CD8-positive, alpha-beta memory T cell (primary cell): ENCODE measurements at places on chromosomes 13 and 19.

DNA sequence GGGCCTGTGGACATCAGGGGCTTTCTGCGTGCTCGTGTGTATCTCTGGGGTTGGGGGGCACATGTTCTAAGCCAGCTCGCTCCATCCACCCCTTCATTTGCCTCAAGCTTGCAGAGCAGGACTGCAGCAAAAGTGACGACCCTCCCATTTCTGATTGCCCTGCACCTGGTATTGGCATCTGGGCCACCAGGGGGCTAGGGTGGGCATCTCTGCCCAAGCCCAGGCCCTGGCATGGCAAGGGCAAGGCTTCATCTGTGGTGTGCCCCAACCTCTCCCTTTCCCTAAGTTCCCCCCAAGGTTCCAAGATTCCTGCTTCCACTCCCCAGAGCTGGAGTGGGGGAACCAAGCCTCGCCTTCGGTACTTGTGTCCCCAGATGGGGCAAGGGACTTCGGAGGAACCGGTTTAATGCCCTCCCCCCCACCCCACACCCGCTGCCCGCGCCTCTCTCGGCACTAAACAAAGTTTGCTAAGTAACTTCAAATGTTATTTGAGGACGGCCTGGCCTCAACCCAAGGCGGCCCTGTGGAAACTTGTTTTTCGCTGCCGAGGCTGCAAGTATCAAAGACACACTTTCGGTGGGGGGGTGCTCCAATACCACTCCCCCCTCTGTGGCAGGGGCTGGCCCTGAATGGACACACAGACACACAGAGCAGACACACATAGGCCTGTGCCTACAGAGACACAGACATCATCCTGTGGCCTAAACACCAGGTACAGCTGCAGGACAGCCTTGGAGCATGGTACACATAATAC is 12.2 kb downstream of the NFIX start:
- DNase-seq: no peak

DNA sequence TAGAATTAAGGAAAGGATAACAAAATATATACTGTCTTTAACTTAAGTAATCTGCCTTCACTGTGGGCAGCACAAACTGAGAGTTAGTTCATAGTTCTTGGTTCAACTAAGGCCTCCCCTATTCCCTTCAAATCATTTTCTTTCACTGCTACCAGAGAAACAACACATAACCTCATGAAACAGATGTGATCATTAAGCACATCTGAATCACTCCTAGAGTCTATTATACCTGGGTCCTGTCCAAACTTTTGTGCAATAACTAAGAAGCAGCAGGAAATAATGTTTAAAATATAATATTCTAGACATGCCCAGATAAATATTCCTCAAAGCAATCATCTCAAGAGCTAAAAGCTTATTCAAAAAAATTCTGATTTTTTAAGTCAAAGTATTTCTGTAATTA is 62.9 kb downstream of the ZC3H13 start:
- DNase-seq: no peak

- no peak for DNase-seq
These were observed 4.8 kb downstream of the CIB3 start for GRCh38 chr19:16168465-16169081.

DNA sequence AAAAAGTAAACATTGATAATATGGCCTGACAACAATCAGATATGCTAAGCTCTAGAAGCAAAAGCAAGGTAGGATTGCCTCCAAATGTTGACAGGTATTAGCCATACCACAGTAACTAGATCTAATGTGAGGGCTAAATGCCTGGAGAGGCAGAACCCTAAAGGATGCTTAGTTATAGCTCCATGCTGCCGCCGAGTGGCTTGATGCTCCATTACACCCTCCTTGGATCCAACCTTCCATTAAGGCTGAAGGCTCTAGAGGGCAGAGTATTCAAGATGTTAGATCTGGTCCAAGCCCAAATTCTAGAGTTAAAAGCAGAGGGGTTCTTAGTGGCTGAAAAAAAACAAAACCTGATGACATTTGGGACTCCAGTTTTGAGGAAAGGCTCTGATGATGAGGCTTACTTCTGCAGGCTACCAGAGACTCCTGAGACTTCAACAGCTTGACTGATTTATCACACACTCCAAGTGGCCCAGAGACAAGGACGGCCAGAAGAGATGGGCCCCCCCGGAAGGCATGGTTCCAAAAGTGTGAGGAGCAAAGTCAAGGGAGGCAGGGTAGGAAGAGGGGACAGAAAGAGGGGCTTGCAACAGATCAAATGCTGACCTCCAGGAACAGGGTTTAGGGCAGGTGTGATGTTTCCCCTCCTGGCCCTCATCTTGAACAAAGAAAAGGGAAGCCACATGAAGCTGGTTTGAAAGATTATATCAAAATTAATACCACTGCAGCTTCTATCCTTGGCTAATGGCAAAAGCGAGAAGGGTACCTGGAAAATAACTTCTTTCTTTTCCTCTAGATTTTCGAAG is 21.9 kb upstream of the CPB2 start:
- peak; percentile 69 for DNase-seq

- DNase-seq: no peak
These were observed 19.4 kb downstream of the CNFN start for GRCh38 chr19:42370626-42371175.

DNA sequence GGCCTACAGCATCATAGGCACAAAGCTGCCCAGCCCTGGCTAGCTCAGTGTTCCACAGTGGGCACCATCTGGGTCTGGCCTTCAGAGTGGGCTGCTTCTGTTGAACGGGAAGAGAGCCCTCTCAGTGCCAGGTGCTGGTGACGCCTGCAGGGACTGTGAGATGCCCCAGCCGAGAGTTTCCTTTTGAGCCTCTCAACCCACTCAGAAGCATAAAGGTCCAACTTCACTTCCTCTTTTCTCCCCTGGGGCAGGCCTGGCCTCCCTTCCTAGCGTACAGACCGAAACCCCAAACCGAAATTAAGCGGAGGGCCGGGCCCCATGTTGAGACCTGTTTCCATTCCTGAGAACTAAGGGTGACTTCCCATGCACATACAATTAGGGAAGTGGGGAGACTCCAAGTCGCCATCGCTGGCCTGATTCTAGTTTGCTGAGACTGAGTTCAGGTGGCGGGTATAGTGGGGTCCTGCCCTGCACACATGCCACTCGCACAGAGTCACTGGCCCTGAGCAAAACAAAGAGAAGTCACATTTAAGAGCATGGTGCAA is 6.9 kb downstream of the RAB8A start:
- no peak for DNase-seq

GRCh38 chr13:74845806-74846205 is 636.2 kb downstream of the TBC1D4 start:
- no peak for DNase-seq

GRCh38 chr13:77048681-77049080 is 21.7 kb upstream of the FBXL3 start:
- no peak for DNase-seq

DNA sequence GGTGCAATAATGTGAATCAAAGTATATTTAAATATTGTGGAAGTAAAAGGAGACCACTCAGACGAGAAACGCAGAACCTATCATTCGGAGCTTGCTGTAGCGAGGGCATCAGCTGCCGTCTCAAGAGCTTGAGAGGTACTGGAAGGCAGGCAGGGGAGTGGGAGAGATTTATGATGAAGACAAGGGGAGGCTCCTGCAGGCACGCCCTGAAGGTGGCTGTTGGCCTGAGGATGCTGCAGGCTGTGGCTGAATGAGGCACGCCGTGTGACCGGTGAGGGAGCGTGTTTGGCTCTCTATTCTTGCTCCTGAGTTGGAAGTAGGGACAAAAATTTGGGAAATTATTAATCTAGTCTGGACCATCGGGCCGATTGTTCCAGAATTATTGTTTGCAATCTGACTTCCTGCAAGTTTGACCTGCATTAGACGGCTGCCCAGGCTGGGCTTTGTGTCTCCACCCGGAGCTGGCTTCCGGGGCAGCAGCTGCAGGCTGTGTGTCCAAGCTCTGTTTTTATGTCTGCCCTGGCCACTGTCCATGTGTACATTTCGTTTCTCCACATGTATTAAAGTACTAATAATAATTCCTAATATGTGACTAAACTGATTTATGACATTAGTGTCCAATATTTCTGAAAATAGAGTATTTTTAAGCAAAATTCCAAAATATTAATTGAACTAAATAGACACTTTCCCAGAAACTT is 91.1 kb upstream of the ANKRD10 start:
- no peak for DNase-seq

DNA sequence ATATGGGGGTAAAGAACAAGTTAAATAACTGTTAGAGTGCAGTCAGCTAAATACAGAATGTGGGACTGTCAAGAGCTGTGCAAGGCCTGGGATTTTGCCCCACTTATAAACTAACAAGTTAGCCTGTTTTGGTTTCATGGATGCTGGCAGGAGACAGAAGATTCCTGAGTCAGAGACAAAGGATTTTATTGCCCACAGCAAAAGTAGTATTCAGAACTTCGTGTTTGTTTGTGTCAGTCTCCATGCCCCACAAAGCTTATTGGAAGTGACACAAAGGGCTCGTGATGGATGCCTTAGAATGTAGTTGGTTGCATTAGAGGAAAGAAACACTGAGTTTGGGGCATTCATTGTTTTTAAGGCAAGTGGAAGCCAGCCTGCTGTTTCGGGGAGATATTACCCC is 22.2 kb upstream of the SPRYD7 start:
- DNase-seq: no peak

- no peak for DNase-seq
These were observed 9.5 kb downstream of the POU4F1 start for GRCh38 chr13:78593652-78594455.

DNA sequence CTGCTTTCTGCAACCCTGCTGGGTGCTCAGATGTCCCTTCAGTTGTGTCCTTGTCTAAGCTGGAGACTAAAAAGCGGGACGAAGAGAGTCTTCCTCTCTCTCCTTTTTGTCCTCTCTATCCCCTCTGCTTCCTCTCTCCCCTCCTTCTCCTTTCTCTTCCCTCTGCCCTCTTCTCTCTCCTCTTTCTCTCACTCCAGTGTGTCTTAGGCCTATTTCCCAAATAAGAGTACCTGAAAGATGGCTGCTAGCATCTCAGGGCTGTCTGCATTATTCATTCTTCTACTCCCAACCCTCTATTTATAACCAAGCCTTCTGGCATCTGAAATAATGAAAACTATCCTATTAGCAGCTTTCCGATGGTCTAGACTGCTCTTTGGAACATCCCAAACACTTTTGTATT is 729.8 kb downstream of the UQCRFS1 start:
- no peak for DNase-seq

DNA sequence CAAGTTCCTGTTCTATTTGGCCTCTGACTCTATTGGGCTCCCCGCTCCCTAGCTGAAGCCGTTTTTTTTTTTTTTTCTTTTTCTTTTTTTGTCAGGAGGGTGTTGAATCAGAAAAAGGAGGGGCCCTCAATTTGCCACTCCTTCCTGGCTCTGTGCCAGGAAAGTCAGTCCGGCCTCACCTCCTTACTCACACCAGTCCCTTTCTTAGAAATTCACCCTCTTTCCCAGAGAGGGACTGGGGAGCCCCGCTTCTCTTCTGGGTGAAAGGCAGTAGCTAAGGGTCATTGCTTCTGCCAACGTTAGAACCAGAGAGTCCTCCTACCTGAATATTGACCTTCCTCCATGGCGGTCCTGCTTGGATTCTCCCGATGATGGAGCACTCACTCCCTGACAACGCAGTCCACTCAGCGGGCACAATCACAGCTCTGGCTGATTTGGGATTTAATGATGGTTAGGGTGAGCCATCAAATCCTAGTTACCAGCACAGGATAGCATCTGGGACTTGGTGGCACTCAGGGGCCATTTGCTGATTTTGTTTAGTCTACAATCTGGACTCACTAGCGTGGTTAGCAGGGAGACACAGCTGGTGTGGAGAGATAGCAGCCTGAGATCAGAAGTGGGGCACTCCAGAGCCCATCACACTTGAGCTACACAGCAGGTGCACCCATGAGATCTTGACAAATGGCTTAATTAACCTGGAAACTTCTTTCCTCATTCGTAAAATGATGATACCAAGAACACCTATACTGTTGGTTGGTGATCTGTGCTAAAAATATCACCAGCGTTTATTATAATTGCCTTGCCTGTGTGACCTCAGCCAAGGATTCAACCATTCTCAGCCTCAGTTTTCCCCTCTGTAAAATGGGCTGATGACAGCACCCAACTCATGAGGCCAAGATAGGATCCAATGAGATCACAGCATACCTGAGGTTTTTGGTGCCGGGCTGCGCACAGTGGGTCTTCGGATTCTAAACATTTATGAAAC is 2.2 kb downstream of the FCER2 start:
- DNase-seq: no peak

- DNase-seq: no peak
These were observed 1.4 kb downstream of the NKPD1 start for GRCh38 chr19:45159210-45159970.

- no peak for DNase-seq
These were observed 1394.8 kb upstream of the SLC10A2 start for GRCh38 chr13:104461049-104461448.

DNA sequence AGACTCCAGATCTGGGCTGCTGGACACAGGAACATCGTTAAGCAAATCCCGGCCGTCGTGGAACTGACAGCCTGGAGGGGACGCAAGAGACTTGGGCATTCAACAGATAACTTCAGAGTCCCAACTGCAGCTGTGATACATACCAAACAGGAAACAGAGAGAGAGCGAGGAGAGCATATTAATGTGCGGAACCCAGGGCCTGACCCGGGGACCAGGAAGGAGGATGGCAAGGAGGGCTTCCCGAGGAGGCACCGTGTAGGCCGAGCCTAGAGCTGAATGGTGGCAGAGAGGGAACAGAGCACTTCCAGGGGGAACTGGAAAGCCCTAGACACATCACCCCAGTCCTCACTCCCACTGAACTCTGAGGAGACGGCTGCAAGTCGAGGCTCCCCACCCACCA is 68.1 kb downstream of the SIPA1L3 start:
- no peak for DNase-seq

GRCh38 chr19:49512970-49513745 is 697 bp downstream of the FCGRT start:
- no peak for DNase-seq

GRCh38 chr19:10544242-10544752 is 593 bp downstream of the ATG4D start:
- no peak for DNase-seq

DNA sequence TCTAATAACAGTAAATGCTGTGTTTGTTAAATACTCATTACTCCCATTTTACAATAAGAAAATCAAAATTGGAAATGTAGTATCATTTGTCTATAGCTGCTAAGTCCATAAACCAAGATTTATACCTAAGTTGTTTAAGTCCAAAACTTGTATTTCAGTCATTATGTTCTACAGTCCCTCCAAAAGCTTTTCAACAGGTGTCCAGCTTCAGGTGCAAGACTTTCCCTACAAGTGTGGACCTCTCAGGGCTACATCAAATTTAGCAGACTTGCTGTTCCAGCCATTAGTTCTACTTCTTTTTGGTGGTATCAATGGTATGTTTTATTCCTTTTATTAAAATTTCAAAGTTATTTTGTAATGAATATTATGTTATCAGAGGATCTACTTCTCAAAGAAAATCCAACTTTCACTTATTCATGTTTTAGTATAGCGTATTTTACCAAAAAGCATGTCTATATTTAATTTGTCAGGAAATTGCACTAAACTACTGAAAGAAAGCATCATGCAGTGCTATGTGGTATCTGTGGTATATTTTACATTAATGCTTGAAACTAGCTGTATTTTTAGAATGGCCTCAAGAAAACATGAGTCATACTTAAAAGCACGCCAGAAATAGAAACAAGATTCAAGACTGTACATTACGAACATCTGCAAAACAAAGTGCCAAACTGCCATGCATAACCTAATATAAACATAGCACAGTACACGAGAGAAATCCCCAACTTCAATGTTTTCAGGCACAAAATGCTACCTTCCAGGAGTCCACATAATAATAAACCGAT is 44.5 kb downstream of the VWA8 start:
- no peak for DNase-seq

GRCh38 chr13:59391696-59392095 is 772.0 kb downstream of the DIAPH3 start:
- peak; percentile 68 for DNase-seq

GRCh38 chr13:38409771-38410170 is 60.1 kb downstream of the UFM1 start:
- DNase-seq: no peak

- DNase-seq: peak; percentile 72
These were observed 94.5 kb downstream of the GNG7 start for GRCh38 chr19:2607712-2608601.
